ENCODE measurements at places on chromosomes 7 and 10.

- DNase-seq: no peak
Observed at GRCh38 chr10:23338886-23339285, 5.7 kb downstream of the C10orf67 start.

DNA sequence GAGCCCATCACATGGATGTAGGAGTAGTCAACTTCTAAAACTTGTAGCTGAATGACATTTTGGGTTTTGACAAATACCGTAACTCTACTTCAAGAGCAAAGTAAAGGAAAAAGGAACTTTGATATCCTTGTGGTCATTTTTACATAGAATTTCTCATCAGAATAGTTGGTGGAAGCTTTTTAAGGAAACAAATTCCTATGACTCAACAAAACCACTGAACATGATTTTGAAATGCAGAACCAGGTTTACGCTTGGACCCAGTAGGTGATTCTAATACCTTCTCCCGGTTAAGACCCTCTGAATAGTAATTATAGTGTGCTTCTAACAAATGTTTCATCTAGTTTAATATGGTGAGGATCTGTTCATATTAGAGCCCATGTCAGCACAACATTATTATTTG, 307.8 kb downstream of the GPR37 start:
- DNase-seq: no peak

DNA sequence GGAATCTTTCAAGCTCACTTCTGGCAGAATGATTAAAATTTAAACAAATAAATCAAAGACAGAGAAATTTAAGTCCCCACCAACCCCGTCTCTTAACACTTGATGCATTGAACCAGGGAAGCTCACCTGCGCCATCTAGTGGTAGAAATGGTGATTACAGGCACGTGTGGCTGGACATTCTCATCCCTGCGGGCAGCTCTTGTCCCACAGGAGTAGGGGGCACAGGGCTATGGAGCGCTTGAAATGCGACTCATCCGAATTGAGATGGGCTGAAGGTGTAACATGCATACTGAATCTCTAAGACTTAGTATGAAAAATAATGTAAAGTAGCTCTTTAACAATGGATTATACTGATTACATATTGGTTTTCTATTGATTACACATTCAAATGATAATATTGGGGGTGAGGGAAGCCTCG, 24.8 kb upstream of the SLIT1 start:
- DNase-seq: peak; percentile 86

GRCh38 chr7:142945001-142945400, 5.7 kb downstream of the LLCFC1 start:
- no peak for DNase-seq

DNA sequence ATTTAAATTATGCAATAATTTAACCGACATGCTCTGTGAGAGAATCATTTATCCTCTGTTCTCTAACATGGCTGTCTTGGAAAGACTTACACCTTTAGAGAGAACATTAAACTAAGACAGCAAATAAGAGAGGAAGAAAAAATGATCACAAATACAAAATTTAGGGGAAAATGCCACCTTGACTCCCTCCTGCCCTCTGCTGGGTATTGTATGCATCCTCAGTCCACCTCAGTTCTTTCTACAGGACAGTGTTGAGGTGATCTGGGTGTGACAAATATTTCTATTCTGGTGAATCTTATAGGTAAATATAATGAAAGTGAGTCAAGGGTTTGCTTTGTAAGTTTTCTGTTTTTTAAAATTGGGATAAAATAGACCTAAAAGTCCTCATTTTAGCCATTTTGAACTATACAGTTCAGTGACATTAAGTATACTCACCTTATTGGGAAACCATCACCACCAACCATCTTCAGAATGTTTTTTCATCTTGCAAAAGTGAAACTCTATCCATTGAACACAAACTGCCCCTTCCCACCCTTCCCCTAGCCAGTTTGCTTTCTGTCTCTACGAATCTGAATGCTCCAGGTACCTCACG, 61.5 kb upstream of the ELMO1 start:
- no peak for DNase-seq

DNA sequence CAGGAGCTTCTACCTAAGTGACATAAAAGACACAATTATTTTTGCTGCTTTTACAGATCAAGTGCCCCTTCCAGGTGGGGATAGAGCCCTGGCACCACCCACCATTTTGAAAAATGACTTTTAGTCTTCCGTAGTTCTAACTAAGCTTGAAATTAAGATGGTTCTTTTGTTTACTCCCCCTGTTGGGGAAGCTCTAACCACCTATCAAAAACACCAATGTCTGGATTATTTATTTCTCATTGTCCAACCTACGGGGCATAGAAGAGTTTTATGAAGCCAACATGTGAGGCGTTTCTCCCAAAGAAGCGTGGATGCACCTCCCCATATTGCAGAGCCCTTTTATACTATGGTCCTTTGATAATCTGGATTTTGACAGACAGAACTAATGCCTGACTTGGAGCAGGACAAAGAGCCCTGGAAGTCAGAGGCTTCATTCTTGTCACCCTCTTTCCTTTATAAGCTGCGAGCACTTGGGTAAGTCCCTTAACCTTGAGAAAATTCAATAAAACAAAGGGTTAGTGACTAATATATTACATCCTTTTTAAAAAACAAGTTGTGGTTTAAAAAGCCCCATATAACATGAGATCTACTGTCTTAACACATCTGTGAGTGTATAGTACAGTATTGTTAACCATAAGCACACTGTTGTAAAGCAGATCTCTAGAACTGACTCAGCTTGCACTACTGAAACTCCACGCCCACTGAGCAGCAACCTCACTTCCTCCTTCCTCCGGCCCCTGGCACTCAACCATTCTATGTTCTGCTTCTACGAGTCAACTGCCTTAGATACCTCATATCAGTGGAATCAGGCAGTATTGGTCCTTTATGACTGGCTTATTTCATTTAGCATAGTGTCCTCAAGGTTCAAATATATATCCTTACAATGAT, 67.5 kb downstream of the ATXN7L1 start:
- no peak for DNase-seq

DNA sequence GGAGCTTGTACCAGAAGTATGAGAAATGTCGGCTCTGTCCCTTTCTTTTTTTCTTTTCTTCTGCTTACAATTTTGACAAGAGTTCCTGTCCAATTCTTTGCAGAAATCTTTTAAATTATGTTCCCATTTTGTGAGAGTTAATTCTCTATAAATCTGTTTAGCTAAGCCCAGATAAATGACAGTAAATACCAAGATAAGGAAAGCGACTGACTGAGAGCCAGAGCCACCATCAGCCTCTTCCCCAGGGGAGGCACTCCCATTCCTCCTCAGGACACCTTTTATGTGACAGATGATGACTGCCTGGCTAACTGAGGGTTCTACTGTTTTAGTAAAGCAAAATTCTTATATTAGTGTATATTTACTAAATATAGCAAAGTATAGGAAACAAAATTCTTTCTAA, 6.9 kb upstream of the GGCT start:
- DNase-seq: no peak

DNA sequence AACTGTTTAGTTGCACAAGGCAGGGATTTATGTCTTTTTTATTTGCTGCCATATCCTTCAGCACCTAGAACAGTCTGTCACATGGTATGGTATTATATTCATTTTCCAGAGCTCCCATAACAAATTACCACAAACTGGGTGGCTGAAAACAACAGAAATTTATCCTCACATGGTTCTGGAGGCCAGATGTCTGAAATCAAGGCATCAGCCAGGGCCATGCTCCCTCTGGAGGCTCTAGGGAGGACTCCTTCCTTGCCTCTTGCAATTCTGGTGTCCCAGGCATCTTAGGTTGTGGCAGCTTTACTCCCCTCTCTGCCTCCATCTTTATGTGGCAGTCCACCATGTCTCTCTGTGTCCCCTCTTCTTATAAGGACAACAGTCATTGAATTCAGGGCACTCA, 43.1 kb downstream of the MET start:
- DNase-seq: no peak

GRCh38 chr7:25527665-25528170, 299.4 kb upstream of the NPVF start:
- no peak for DNase-seq

- DNase-seq: no peak
Observed at GRCh38 chr10:33238643-33239042, 95.8 kb downstream of the NRP1 start.

DNA sequence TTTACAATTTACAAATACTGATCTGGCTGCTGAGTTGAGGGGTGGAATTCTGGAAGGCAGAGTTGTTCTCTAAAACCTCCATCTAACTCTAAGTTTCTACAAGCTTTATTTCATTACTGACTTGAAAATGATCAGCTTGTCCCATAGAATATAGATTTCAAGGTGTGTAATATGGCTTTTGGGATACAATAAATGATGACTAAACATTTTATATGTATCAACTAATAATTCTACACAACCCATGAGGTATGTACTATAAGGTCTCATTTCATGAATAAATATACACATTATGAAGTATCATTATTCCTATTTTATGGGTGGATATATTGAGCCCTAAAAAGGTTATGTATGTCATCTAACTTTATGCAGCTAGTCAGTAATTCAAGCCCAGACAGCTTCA, 1214.3 kb upstream of the SORCS1 start:
- no peak for DNase-seq

- DNase-seq: no peak
Observed at GRCh38 chr7:31633467-31633866, 53.5 kb upstream of the PPP1R17 start.

- DNase-seq: no peak
Observed at GRCh38 chr7:149197675-149198074, 2.3 kb downstream of the ZNF282 start.

DNA sequence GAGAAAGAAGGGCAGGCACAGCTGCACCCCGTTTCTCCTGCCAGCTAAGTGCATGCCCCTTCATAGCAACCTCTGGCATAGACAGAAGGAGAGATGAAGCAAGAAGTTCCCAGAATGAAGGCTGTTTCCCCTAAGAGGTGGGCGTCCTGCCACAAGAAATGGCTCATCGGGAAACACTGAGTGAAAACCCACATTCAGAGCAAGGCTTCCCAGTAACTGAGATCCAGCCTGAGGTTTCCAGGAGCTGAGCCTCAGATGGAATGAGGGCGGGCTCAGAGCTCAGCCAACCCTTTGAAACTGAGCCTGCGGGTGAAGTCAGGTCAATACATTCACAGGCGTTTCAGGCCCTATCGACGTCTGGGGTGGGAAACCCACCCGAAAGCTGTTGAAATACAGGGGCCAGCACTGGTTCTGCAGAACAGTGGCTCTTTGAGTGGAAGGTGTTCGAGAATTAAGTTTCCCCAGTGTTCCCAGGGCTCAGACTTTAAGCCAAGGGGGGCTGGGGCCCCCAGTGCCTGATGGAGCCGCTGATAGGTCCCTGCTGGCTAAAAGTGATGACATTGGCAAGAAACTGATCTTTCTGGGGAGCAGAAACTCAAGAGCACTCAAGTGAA, 510.2 kb downstream of the RPS24 start:
- DNase-seq: peak; percentile 40

Measured in nephron progenitor cell (in vitro differentiated cells).